ENCODE measurements at places on chromosomes 13 and 19.

- DNase-seq = no peak
These were observed 26.9 kb upstream of the RBM26 start for GRCh38 chr13:79432992-79433391.

DNA sequence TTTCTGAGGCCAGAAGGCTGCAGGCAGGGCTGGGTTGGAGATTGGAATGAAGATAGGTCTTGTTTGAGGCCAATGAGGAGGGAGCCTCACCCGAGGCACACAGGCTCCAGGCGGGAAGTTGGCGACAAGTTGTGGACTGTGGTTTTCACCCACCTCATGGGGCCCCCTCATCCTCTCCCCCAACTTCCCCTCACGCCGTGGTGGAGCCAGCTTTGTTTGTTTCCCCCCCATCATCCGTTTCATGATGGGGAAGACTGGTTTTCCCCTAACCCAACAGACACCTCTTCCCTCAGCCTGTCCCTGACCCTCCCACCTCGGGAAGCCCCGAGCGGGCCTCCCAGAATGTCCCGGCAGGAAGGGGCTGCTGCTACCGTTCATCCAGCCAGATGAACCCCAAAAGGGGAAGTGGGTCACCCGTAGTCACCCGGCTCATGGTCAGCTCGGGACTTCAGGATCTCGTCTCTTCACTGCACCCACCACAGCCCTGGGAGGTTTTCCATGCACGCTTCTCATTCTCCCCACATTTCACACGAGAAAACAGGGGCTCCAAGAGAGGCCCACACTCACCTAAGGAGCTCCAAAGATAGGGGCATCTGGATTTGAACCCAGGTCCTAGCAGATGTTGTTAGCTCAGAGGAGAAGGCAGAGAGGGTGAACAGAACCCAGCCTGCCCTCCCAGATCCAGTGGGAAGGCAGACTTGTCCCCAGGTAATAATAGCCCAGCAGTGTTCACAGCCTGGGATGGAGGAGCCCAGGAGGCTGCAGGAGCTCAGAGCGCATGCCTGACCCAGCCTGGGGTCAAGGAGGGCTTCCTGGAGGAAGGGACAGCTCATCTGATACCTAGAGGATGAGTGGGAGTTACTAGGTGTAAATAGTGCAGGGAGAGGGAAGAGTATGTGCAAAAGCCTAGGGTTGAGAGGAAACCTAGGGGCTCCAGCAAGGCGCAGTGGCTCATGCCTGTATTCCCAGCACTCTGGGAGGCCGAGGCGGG lies 23.5 kb downstream of the CEACAM16 start:
- no peak for DNase-seq

DNA sequence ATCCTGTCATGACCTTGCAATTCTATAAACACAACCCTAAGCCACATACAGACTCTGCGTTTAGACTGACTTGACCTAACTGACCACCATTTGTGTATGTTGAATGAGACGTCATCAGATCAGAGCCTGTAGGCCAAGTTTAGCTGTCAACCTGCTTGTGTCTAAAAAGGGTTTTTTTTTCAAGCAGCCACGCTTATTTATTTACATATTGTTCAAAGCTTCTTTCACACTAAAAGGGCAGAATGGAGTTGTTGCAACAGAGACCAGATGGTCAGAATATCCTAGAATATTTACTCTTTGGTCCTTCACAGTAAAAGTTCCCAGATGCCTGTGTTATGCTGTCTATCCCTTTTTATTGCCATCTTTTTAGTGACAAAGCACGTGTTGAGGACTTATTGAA lies 307.7 kb upstream of the SLC10A2 start:
- DNase-seq = no peak

DNA sequence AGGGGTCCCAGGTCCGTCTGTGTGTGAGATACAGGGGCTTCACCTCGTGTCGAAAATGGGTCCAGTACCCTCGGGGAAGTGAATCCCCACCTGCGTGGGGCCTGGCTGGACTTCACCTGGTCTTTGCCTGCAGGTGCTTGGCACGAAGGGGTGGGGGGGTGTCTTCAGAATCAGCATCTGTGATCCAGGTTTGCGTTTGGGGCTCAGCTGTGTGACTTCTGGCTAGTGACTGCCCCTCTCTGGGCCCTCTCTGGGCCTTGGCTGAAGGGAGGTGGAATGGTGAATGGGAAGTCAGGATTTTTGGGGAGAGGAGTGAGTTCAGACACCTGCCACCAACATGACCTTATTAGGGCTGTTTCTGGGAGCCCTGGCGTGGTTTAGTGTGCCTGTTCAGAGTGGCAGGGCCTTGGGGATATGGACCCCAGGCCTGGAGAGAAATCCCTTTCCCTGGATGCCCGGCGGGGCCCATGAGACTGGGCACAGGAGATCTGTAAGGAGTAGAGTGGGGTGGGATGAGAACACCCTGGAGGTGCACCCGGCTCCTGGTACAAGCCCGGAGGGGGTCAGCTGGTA lies 2.7 kb downstream of the CELF5 start:
- no peak for DNase-seq

DNA sequence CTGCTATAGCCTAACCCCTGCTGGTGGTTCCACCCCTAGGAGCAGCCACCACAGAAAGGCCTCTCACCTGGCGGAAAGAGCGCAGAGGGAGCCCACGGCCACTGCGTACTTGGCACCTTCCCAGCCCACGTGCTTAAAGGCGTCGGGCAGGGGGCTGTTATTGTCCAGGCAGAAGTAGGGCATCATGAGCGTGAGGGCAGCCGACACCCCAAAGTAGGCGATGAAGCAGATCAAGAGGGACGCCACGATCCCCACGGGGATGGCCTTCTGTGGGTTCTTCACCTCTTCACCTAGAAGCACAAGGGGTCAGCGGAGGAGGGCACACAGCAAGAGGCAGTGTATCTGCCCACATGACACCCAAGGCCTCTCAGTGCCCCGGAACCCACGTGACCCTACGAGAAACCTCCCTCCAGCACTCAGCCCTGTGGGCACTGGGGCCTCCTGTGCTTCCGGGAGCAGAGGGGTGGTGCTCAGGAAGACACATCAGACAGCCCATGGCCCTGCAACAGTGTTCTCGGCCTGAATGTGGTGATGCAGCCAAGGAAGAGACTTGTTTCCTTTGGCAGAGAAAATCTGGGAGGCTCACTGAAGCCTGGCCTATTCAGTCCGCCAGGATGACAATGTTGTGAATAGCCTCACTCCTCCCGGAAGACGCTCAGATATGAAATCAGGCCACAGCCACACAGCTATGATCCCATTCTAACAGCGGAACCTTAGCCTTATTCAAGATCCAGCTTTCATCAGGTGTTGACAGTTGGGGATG lies 72.1 kb downstream of the SLC7A1 start:
- DNase-seq = no peak
